Right cardiac atrium (tissue), 5 donors: ENCODE measurements at places on chromosomes 3 and 15. TPM values are rescaled to one million over a fixed set of nuclear protein-coding genes. Genes with fewer than 3 reads are reported as not detected.

GP5 gene
- polyA plus RNA-seq: 0.07 TPM

CHRM5 gene
- polyA plus RNA-seq: not detected

SLC15A2 gene
- 1.4 TPM for polyA plus RNA-seq

FOXB1 gene
- not detected for polyA plus RNA-seq

BUB1B gene
- polyA plus RNA-seq: 0.18 TPM

PPP2R3A gene
- polyA plus RNA-seq: 26.4 TPM

PLEKHO2 gene
- 11.7 TPM for polyA plus RNA-seq

GOLGA8S gene
- polyA plus RNA-seq: 0.36 TPM

GOLGA6L25 gene
- polyA plus RNA-seq: not detected

C2CD4B gene
- 2.8 TPM for polyA plus RNA-seq

THSD4 gene
- 40.5 TPM for polyA plus RNA-seq

RNF13 gene
- 36.6 TPM for polyA plus RNA-seq

TMEM108 gene
- 5.2 TPM for polyA plus RNA-seq

BLM gene
- 17.3 TPM for polyA plus RNA-seq

PEAK1 gene
- polyA plus RNA-seq: 13.8 TPM

FAM219B gene
- 44.9 TPM for polyA plus RNA-seq

TUSC7 gene
- not detected for polyA plus RNA-seq

CLN6 gene
- 6.8 TPM for polyA plus RNA-seq

ARPP21 gene
- polyA plus RNA-seq: 0.23 TPM

REC114 gene
- polyA plus RNA-seq: 2.6 TPM

RTP1 gene
- polyA plus RNA-seq: not detected

SCN11A gene
- polyA plus RNA-seq: not detected

COX5A gene
- polyA plus RNA-seq: 2,062 TPM

EIF3J gene
- polyA plus RNA-seq: 40.8 TPM

ZMYND10 gene
- 0.25 TPM for polyA plus RNA-seq

RPS27L gene
- 183 TPM for polyA plus RNA-seq

STRIT1 gene
- 0.14 TPM for polyA plus RNA-seq

ACKR4 gene
- polyA plus RNA-seq: 7.2 TPM

ARL14 gene
- 0.07 TPM for polyA plus RNA-seq

GABRR3 gene
- not detected for polyA plus RNA-seq

SLC9C1 gene
- polyA plus RNA-seq: 0.14 TPM

SMC4 gene
- polyA plus RNA-seq: 10.9 TPM

CHL1 gene
- polyA plus RNA-seq: 14.3 TPM

IQCF5 gene
- not detected for polyA plus RNA-seq

COL8A1 gene
- polyA plus RNA-seq: 16.5 TPM
